RKO (cell line): ENCODE measurements at places on chromosomes 11 and 22.
A peak's percentile ranks its signal among the peaks of the same experiment; 100 is the strongest.

GRCh38 chr22:41521126-41521525 lies 23.1 kb downstream of the POLR3H start:
- DNase-seq = no peak

- DNase-seq = no peak
Measured at GRCh38 chr22:29689880-29690213, 30.0 kb upstream of the CABP7 start.

- DNase-seq = no peak
Measured at GRCh38 chr11:81036168-81036870, 1595.5 kb upstream of the TENM4 start.

GRCh38 chr11:119471329-119471728 lies 48.4 kb upstream of the THY1 start:
- no peak for DNase-seq

GRCh38 chr11:62599069-62599696 lies 2.5 kb downstream of the MTA2 start:
- peak; percentile 99 for DNase-seq

DNA sequence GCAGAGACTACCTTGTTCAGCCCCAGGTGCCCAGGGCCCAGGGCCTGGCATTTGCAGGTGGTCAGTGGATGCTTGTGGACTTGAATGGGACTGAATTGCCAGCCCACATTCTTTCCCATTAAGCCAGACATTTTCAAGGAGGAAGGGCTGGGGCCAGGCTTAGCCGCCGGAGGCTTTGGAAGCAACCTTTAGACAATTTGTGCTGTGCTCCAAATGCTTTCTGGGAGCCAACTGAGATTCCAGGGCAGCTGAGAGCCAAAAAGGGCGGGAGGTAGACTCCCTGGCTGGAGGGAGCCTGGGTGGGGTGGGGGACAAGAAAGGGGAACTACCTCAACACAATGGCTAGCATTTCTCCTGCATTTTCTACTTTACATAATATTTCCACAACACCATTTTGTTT lies 54.8 kb upstream of the TIMP3 start:
- no peak for DNase-seq

DNA sequence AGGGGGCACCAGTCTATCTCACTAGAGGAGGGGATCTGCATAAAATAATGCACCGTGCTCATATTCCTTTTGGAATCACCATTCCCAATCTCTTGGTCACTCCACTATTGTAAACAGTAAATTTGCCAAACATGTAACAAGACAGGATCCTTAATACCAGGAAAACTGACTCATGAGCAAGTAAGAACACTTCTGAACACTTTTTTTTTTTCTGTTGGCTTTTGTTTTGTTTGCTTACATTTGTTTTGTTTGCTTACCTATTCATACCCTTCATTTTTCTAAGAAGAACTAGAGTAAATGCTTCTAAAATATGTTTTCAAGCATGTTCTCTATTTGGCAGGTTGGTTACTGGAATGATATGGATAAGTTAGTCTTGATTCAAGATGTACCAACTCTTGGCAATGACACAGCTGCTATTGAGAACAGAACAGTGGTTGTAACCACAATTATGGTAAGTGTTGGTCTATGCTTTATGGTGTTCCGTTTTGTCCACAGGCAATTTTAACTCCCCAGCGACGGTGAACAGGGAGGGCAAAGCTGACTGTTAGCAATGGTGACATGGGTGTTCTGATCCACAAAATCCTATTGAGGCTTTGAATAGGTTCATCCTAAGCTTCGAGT lies 111.8 kb downstream of the MSANTD4 start:
- no peak for DNase-seq

- DNase-seq = no peak
Measured at GRCh38 chr11:3153291-3153861, 11.7 kb downstream of the OSBPL5 start.

DNA sequence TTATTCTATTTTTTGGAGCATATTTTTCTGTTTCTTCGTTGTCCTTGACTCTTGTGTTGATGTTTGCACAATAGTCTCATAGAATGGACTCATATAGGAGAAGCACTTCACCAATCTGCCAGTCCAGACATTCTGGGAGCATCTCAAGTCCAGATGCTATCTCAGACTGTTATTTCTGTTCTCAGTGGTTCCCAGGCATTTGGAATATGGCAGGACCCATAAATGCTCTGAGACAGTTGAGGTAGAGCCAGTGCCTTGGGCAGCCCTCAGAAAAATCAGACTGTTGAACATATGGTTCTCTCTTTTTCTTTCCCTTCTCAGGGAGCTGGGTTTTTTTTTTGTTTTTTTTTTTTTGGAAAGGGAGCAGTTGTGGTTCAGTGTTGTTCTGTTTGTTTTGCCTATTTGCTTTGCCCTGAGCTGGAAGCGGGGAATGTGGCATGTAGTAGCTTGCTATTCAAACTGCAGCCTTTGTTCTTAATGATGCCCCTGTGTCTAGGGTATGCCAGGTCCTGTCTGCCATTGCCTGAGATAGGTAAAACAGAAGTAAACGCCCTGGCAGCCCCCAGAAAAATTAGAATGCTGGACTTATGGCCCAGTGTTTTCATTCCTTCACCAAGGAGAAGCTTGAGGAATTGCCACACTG lies 3.7 kb upstream of the MS4A2 start:
- no peak for DNase-seq

DNA sequence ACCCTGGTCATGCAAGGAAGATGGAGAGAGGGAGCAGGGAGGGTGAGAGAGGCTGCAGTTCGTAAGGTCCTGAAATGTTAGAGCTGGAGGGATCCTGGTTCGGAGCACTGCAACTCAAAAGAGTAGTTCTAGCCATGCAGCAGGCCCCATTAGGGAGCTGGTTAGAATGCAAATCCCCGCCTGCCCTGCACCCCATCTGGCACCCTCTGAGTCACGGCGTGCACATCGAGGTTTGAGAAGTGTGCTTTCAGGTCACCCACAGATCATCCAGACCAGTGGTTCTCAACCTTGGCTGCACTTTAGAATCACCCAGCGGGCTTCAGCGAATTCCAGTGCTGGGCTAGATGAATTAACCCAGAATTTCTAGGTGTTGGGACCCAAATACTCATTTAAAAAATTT lies 48.2 kb downstream of the ST3GAL4 start:
- no peak for DNase-seq

GRCh38 chr11:24779791-24780190 lies 282.9 kb downstream of the LUZP2 start:
- DNase-seq = peak; percentile 18
